ENCODE measurements at places on chromosomes 1 and 21. TPM values are rescaled to one million over a fixed set of nuclear protein-coding genes. Genes with fewer than 3 reads are reported as not detected.

The PLD5 gene
- 0.13 TPM for total RNA-seq

The TFAP2E gene
- 1.2 TPM for total RNA-seq

The CD160 gene
- not detected for total RNA-seq

The BTG2 gene
- 199 TPM for total RNA-seq

DNA sequence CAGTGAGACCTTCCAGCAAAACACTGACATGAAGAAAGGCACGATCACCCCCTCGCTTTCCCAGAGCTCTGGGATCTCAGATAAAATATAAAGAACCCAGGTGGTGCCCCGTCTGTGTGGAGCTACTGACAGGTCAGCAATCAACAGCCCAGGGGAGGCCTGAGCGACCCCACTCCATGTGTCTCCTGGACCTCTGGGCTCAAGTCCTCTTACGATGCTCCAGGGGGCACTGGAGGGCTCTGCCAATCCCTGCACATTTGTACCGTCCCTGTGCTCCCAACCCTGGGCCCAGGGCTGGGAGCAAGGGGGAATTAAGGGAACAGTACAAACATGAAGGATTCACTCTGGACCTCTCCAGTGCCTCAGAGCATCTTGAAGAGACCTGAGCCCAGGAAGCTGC is 12.5 kb downstream of the S100A7A start:
- no peak for DNase-seq

DNA sequence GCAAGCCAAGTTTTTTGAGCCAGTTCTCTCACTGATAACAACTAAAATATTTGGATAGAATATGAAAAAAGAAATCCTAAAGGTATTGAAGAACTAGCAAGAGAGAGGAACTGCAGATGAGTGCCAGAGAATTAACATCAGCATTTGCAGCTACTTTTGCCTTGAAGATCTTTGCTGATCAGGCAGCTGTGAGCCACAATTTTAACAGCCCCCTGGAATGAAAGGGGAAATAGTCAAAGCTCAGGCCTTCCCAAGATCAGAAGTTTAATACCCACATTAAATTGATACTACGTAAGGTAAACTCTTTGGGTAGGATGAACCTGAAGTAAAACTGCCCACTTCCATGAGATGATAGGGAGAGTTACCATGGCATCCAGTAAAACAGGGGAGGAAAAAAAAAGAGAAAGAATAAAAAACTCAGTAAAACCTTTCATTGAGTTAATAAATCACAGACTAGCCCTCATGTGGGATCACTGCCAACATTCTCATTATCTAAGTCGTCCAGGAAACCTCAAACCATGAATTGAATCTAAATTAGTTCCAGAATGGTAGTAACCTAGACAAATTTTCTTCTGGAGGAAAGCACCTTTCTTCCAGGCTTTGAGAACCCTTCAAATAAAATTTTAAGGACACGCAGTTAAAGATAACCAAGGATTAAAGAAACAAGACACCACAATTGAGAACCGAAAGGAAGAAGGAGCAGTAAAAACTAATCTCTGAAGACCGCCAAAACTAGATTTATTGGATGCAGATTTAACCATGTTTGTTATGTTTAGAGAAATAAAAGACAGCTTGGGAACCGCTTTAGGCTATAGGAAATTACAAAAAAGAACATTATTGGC is 28.3 kb downstream of the SCP2 start:
- no peak for DNase-seq

DNA sequence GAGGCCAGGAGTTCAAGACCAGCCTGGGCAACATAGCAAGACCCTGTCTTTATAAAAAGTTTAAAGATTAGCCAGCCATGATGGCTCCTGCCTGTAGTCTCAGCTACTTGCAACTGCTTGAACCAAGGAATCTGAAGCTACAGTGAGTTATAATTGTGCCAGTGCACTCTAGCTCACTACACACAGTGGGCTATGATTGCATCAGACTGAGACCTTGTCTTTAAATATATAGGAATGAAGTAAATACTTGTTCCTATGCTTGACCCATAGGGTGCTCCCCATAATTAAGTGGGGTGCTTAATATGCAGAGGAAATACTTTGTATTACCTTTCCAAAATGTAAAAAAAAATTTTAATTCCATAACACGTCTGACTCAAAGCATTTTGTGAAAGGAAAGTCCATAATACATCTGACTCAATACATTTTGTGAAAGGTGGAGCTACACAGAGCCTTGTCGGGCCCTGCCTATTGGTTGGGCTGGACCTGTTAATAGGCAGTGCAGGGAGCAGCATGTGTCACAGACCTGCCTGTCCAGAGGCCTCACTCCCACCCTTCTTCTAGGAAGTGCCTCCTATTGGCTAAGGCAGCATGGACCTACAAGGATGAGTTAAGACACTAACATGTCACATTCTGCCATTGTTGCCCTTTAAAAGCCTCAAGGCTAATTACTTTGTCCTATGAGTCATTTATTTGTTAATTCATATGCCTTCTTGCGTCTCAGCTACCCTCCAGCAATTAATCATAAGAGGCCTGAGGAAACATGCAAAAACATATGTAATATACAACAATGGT is 33.6 kb downstream of the CD58 start:
- no peak for DNase-seq

Measured in ureter (tissue), 1 donor.